ENCODE measurements at places on chromosomes 11 and 22.

- DNase-seq: no peak
Observed at GRCh38 chr11:115759622-115760460, 255.6 kb upstream of the CADM1 start.

- no peak for DNase-seq
Observed at GRCh38 chr11:38818720-38819119, 2220.7 kb upstream of the RAG2 start.

- peak; percentile 45 for DNase-seq
Observed at GRCh38 chr11:46308631-46309419, 31.4 kb downstream of the CREB3L1 start.

GRCh38 chr11:12171921-12172320 is 61.5 kb downstream of the MICAL2 start:
- no peak for DNase-seq

DNA sequence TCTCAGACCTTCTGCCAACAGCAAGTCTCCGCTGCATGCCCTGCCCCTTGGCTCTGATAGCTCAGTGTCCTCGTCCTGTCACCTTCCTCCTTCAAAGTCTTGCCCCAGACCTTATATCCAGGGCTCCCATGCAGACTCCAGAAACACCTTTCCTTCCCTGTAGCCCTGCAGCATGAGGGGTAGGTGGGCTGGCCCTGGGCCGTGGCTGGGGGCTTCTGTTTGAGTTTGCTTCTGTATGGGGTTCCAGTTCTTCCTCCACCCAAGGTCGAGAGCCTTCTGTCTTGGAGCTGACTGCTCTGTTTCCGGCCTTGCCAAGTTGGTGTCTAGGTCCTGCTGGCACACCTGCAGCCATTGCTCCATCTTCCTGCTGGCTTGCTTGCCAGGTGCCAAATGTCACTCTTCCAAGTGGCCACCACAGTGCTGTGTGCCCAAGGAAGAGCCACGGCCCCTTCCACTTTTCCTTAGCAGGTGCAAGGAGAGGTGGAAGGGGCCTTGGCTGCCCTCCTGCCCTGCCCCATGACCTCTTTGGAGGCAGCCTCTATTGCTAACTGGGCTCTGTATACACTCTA is 74.8 kb upstream of the NECTIN1 start:
- no peak for DNase-seq

DNA sequence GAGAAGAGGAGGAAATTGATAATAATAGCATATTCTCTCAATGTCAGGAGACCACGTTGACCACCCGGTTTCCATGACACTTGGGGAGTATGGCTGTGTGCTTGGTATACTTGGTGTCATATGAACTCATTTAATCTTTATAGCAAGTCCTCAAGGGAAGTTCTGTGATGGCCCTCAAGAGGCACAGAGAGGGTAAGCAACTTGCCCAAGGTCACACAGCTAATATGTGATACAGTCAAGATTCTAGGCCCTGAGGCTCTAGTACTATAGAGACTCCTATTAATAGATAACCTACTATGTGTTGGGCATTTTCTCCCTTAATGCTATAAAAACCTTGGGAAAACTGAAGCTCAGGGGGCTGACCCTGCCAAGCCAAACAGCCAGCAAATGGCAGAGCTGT is 10.6 kb upstream of the CACNG2 start:
- no peak for DNase-seq

GRCh38 chr11:8712506-8712905 is 29.9 kb downstream of the RPL27A start:
- no peak for DNase-seq

DNA sequence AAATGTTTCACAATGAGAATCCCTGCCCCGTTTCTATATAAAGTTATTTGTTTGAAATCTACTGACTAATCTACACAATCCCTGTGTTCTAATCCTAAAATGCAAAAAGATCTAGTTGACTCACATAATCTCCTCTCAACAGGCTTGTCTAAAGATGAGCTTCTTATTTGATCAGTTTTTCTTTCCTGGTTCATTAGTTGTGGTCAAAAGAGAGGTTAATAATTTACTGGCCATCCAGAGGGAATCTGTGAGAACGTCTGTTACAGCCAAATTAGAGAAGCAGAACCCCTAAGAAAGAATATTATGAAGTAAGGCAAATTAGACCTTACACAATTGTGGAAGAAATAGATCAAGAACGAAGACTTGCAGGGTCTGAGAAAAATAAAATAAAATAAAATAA is 173.7 kb upstream of the ANO3 start:
- no peak for DNase-seq

GRCh38 chr22:39577366-39577765 is 6.8 kb downstream of the CACNA1I start:
- no peak for DNase-seq

- DNase-seq: no peak
Observed at GRCh38 chr11:74866557-74866956, 82.3 kb downstream of the XRRA1 start.

DNA sequence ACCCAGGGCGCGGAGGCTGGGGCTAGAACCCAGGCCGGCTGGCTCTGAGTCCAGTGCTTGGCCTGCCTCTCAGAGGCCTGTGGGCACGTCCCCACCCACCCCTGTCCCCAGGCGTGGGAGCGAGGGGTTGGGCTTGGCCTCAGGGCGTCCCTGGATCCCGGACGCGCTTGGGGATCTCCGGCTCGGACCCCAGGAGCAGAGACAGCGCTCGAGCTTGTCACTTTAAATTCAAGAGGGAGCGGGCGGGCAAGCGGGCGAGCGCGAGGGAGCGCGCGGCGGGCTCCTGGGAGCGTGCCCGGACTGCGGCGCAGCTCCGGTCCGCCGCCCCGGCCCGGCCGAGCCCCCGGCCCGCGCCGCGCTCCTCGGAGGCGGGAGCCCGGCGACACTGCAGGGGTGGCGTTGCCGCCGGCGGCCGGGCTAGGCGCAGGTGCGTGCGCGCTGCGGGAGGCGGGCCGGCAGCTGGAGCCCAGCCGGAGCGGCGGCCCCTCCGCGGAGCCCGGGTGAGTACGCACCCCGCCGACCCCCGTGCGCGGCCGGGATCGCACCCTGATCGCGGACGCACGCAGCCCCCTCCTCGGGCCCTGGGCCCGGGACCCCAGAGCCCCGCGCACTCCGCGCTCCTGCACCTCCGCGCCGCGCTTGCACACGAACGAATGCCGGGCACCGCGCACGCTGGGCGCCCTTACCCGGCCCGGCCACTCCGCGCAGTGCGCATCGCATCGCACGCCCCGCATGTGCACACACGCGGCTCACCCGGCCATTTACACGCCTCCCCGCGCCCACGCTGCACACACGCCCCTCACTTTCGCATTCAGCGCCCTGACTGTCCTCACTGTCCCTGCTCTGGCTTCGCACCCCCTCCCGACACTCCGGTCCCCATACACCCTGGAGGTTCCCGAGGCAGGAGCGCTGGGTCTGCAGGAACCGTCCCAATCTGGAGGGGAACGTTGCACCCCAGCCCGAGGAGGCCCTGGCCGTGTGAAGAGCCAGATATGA is at the start of gene SYT12:
TSS of gene SYT12 (plus strand) at position 174 of the 996 bp plus-strand sequence. CDS start 7,011 bp downstream, outside the sequence.
- DNase-seq: no peak

Measured in activated CD4-positive, alpha-beta T cell treated with anti-CD3 and anti-CD28 coated beads for 24 hours (primary cell).